Suppressor macrophage treated with lipopolysaccharide for 1 hour (primary cell): ENCODE measurements at places on chromosomes 4 and X.

- no peak for DNase-seq
These were observed 16.3 kb downstream of the TAF9B start for GRCh38 chrX:78123190-78123589.

GRCh38 chr4:8554555-8555100, 25.6 kb upstream of the GPR78 start:
- DNase-seq: no peak

- no peak for DNase-seq
These were observed 15.4 kb upstream of the JADE1 start for GRCh38 chr4:128793859-128794672.

- DNase-seq: no peak
These were observed 35.7 kb upstream of the ADAM29 start for GRCh38 chr4:174882317-174882992.

GRCh38 chrX:16807976-16808542, 21.8 kb downstream of the TXLNG start:
- peak; percentile 56 for DNase-seq

GRCh38 chr4:15586066-15586465, 69.1 kb downstream of the FBXL5 start:
- DNase-seq: peak; percentile 49

DNA sequence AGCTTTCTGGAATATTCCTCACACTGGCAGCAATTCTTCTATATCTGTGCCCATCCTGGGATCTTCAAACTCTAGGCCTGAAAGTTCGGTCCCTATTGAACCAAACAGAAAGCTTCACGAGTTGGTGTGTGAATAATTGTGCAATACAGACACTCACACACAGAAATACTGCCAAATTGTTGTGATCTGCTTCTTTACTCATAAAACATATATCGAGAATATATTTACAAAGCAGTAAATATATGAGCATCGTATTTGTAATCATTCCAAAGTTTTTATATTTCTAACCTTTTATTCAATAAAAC, 56.6 kb upstream of the BEX4 start:
- no peak for DNase-seq

DNA sequence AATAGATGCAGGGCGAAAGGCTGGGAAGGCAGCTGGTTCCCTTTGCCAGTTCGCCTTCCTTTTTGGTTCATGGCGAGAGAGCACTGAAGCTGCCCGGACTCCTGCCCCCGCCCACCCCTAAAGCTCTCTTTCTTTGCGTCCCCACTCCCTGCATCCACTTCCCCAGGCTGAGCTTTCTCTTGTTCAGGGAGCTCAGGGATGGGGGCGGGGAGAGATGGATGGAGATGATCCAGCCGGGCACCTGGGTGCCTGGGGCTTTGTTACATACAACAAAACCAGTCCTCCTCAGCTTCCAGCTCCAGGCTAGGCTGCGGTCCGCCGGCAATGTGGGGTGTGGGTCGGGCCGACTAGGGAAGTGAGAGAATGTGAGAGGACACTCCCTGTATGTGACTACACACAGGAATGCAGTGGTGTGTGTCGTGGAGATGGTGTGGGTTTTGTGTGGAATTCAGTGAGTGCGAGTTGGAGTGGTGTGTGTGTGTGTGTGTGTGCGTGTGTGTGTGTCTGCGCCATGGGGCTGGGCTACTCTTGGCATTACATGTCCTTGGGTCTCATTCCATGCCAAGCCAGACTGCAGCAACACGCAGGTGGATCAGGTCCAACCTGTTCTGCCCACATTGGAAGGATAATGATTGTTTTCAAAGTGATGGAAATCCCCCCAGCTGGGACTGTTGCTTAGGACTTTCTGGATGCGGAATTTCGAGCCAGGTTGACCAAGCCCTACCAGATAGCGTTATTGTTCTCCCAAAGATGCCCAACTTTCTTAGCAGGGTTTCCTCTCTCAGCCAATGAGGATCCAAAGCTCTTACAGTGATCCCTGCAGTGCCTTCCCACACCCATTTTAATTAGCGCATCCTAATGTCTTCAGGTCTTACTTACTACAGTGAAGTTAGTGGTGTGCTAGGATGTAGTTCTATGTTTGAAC, 149.4 kb upstream of the CHRDL1 start:
- no peak for DNase-seq

DNA sequence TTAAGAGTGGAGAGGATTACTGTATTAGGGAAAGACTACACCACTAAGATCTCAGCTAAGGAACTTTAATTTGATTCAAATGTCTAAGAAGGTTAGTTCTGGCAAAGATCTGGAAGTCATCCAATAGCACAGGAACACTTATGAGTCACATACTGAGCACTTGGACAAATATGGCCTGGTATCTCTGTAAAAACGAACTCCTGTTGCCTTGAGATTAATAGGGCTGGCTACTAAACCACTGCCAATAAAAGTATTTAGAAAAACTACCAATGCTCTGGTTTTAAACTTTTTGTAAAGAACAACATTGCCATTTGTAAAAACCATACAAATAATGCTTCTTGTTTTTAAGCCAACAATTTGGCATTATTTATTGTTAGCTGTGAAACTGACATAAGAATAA, 70.5 kb downstream of the SEC24D start:
- no peak for DNase-seq

DNA sequence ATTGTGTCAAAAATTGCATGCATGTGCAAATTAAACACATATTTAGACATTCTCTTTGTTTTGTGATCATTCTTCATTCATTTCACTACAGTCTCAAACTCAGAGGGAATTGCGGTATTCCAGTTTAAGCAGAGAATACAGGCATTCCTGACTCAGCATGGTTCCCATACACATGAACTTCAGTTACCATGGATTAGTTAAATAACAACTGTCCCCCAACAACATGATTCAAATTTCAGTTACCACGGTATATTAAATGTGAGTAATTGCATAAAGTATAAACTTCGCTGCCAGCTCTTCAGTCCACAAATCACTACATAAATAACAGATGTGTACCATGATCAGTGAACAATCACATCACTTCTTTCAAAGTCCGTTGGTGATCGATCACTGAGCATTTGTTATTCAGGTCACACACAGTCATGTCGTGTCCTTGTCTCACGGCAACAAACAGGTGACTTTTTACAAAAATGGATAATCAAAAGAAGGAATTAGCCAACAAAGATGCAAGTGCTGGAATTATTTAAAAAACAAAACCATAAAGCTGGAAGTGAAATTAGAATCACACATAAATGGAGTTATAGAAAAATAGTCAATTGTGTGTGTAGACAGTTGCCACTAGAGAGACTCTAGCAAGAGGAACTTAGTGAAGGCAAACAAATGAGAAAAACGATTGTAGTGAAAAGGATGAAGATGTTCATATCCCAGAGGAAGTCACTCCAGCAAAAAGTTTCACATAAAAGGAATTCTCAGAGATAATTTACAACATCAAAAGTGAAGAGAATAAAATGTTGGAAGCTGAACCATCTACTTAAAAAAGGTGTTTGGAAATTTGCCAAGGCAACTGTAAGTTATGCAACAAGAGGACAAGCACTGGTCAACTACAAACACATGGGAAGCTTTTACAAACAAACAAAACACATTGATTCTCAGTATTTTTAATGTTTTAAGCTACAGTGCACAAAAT, 138.6 kb upstream of the SMARCAD1 start:
- no peak for DNase-seq

GRCh38 chr4:36551697-36552214, 270.3 kb downstream of the DTHD1 start:
- DNase-seq: no peak

DNA sequence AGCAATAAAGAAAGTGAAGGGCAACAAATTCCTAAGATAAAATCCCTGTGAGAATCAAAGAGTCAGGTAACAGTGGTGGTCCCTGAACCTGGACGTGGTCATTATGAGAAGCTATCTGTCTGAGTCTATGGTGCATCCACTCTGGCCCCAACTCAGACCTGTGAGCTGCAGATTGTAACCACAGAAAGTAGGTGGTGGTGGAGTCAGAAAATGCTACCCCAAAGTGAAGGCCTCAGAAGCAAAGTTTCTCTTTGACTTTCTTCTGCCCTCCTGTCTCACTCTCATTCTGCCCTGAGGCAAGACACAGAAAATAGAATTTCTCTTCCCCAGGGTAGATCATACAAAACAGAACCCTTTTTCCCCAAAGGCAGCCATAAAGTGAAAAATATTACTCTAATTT, 84.1 kb upstream of the NEIL3 start:
- DNase-seq: no peak

DNA sequence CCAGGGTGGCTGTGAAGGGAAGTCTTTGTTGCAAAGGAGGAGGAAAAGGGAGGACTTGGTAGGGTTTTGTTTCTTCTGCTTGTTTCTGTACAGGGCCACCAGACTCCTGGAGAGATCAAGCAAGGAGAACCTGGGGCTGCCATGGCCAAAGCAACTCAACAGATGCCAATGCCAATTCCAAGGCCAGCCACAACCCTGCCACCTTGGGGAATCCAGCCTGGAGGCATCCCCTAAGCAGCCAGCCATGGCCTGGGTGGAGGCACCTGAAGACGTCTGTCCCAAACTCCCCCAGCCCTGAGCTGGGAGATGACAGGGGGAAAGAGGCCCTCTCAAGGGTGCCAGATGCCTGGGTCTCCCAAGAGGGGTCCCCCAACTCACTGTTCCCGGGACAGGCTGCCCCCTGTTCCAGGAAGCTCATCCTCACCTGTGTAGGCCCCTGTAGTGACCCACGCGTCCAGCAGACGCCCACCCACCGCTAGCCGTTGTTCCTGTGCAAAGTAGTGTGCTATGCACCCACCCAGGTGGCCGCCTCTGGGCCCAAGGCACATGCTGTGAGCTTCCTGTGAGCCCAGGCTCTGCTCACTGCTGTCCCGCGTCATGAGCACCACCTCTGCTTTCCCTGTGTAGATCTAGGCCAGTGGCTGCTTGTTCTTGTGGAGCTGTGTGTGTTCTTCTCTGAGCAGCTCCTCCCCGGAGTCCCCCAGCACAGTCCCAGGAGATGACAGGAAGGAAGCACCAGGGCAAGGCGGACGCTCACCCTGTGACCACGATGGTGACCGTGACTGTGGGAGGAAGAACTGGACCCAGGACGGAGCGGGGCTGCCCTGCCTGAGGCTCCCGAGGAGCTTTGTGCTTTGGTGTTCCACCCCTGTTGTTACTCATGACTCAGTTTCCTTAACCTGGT, 3.2 kb downstream of the PNMA3 start:
- no peak for DNase-seq

GRCh38 chrX:124117325-124117724, 155.8 kb downstream of the STAG2 start:
- DNase-seq: no peak

DNA sequence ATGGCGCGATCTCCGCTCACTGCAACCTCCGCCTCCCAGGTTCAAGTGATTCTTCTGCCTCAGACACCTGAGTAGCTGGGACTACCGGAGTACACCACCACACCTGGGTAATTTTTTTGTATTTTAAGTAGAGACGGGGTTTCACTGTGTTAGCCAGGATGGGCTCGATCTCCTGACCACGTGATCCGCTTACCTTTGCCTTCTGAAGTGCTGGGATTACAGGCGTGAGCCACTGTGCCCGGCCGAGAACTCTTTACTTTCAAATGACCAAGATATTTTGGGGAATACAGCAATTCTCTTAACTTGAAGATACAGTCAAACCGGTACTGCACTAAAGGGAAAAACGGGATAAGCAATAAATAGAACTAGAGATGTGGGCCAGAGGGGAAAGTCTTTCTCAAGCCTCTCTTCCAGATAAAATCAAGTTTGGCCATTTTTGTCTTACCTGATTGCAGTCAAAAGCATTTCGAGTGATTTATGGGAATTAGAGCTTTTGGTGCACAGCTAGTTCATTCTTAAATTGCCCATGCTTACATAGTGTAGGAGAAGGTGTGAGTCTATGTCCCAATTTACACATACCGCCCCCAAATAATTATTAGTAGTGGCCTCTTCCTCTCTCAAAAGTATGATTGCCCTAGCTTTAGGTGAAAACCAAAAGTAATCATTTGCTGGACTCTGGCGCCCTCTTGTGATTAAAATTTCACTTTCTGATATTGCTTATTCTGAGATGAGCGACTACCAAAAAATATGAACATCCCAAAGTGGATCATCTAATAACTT, 53.2 kb upstream of the ABCG2 start:
- peak; percentile 82 for DNase-seq

DNA sequence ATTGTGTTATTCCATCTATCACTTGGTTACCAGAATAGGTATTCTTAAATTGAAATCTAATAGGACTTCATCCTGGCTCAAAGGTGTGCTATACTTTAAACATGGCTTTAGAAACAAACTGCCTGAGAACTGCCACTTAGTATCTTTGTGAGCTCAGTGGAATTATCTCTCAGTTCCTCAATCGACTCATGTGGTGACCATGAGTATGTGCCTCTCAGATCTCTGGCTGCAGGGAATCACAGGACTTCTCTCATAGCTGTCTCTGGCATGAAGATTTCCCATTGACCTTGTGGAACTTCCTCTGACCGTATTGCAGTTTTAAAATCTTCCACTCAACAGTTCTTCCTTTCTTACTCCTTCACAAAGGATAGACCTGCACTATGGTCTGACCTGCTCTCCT, 681.9 kb upstream of the BOD1L1 start:
- DNase-seq: peak; percentile 83

DNA sequence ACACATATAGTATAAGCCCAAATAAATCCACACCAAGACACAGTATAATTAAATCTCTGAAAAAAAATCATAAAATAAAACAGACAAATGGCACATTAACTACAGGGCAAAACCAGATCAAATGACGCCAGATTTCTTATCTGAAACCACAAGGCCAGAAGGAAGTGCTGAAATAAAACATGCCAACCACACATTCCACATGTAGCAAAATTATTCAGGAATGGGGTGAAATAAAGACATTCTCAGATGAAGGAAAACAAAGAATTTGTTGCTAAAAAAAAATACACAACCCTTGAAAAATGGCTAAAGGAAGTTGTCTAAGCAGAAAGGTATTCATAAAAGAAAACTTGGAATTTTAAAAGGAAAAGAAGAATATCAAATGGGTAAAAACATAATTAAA, 4.5 kb upstream of the DCAF12L1 start:
- DNase-seq: no peak

DNA sequence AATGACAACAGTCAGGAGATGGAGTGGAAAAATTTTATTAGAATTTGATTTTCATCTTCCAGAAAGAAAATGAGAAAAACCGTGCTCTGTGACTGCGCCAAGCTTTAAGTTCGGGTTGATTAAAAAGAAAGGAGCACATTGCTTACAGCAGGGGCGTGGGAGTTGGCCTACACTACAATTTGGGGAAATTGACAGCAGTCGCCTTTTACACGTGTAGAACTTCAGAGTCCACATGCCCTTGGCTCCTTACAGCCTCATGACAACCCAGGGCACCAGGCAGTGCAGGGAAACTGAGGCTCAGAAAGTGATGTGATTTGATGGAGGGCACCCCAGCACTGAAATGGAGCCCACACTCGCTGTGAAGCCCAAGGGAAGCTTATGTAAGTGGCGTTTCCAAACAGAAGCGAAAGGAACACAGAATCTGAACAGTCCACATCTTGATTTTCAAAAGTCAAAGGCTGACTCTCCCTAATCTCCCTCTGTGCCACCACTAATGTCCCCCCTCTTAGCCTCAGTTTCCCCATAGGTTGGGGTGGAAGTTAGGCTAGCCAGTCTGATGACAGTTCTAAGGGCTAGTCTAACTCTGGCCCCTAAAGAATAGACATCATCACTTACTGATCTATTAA, 5.5 kb downstream of the PPP2R2C start:
- no peak for DNase-seq

GRCh38 chr4:107037199-107037584, 1.1 kb upstream of the DKK2 start:
- peak; percentile 33 for DNase-seq

GRCh38 chr4:83228231-83228630, 56.4 kb downstream of the COQ2 start:
- no peak for DNase-seq

GRCh38 chrX:155179346-155179997, 36.8 kb upstream of the VBP1 start:
- no peak for DNase-seq
